Activated naive CD8-positive, alpha-beta T cell treated with anti-CD3 and anti-CD28 coated beads, Interleukin-2, amount 50 U/mL, for 24 hours (primary cell): ENCODE measurements at places on chromosomes 5 and 9.

DNA sequence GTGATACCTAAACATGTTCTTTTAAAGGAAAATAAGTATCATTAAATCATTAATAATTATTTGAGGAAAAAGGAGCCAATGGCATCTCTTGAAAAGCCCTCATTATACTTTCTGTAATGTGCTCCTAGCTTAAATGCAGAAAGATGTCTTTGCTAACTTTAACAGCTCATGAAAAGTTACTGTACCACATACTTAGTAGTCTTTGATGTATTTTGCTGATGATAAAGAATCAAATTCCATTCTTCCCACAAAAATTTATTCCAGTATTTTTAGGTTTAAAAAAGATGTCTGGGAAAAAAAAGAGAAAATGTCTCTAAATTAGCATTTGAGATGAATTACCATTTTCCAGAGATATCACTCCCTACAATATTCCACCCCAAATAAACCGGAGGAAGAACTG is 112.5 kb downstream of the PPP2R2B start:
- no peak for DNase-seq

- peak; percentile 70 for DNase-seq
These were observed 35.2 kb upstream of the GLDC start for GRCh38 chr9:6680797-6681146.

GRCh38 chr5:123088031-123088805 is 823 bp upstream of the PRDM6 start:
- DNase-seq, result no peak

DNA sequence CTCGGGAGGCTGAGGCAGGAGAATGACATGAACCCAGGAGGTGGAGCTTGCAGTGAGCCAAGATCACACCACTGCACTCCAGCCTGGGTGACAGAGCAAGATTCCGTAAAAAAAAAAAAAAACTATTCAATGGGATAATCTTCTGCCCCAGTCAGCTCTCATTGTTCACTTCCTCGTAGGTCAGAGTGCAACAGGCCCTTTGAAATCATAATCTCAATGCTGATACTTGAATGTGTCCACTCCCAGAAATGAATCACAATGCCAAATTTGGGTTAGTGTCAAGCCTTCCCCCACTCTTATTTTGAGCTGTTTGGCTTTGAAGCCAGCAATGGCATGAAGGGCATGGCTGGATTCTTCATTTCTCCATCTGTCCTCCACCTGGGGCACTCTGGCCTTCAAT is 610.3 kb upstream of the KLF4 start:
- DNase-seq, result no peak

DNA sequence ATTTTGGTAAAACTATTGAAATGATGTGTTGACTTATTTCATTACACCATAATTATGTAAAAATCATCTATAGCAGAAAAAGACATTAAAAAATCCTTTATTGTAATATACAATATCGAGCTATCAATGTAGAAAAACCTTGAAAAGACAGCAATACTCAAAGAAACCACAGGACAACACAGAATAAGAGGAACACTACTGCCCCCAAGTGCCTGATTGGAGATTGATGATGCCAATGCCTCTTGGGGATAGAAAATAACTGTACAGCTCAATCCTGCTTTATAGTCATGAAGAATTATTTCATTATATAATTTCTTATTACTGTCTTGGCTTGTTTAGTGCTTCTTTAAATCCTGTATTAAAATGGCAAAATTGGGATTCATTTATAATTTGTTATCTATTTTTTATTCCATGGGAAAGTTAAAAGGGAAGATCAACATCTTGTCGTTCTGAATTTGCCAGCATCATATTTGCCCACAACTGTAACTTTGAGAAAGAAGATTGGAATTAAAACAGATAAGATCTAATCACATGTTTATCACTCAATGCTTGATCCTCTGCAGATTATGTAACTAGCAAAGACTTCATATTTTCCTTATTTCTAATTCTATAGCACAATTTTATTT is 337.5 kb downstream of the CDH9 start:
- DNase-seq, result peak; percentile 4

GRCh38 chr5:135891791-135892190 is 3.9 kb downstream of the IL9 start:
- DNase-seq, result no peak

- DNase-seq, result peak; percentile 41
These were observed 557 bp downstream of the GNG10 start for GRCh38 chr9:111661802-111662521.

DNA sequence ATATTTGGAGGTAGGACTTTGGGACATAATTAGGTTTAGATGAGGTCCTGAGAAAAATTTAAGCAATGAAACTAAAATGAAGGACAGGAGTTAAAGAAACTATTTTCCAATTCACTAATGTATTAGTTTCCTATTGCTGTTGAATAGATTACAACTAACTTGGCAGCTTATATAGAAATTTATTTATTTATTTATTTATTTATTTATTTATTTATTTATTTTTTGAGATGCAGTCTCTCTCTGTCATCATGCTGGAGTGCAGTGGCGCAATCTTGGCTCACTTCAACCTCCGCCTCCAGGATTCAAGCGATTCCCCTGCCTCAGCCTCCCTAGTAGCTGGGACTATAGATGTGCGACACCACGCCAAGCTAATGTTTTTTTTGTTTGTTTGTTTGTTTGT is 182.4 kb upstream of the ADCY2 start:
- no peak for DNase-seq

- no peak for DNase-seq
These were observed 233.9 kb upstream of the ZNF608 start for GRCh38 chr5:124980163-124980941.

DNA sequence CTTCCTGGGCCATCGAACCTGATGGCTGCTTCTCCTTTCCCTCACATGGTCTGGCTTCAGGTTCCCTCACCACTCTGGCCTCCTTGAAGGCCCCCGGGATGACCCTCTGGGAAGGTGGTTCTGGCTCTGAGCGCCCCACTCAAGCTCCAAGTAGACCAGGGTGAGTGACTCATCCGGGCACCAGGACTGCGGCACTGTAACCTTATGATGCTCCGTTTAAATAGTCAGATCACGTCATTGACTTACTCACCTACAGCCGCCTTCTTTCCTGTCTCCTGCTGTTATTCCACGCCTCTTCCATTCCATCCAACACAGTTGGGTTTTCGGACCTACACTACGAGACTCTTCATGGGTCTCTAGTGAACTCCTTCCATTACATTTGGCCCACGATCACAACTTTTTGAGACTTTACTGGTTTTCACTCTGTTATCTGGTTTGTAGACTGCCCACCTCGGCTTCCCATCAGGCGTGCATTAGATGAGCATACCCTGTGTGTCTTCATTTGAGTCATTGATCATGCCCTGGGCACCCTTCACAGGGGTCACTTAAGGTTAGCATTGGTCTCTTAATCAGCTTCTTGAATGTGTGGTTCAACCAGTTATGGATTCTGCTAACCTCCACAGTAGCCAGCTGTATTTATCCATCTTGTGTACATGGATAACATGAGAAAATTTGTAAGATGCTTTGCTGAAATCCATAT is 138.8 kb upstream of the LMX1B start:
- no peak for DNase-seq

GRCh38 chr9:117403403-117403811 is 11.4 kb downstream of the ASTN2 start:
- DNase-seq, result no peak

DNA sequence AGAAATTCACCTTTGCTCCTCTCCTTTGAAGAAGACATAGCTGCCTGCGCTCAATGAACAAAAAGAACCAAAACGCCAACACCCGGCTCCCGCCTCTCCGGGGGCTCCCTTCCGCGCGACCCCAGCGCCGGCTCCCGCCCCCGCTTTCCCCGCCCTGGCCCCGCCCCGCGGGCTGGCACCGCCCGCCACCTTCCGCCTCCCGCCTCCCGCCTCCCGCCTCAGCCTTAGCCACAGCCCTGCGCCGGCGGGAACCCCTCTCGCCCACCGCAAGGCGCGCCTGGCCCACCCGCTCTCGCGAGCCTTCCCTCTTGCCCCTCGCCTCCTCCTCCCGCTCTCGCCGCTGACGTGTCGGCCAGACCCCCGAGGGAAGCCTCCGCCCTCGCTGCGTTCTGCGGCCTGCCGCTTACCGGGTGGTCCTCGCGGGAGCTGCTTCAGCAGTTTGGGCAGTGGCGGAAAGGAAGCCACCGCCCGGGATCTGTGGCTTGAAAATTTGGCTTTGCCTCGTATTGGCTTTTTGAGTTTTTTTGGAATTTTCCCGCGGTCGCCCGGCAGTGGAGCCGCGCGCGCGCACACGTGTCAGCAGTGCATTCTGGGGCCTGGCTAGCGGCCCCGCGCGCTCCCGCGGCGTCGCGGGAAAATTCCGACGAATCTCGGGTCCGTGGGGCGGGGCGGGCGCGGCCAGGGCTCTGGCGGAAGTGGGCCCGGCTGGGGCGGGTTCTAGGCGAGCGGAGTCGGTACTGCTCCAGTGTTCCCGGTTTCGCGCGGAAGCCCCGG is at the start of gene FANCC:
Gene FANCC, minus strand, starts transcription at position 591 of the 774 bp plus-strand sequence. CDS start 68,418 bp downstream, outside the sequence.
- peak; percentile 91 for DNase-seq

DNA sequence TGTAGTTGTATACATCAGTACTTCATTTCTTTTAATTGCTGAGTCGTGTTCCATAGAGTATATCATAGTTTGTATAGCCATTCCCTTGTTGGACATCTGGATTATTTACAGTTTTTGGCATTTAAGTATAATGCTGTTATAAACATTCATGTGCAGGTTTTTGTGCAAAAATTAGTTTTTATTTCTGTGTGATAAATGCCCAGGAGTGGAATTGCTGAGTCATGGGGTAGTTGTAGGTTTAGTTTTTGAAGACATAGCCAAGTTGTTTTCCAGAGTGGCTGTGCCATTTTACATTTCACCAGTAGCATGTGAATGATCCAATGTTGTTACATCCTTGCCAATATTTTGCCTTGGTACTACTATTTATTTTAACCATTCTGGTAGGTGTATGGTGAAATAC is 12.5 kb downstream of the ZNF354B start:
- DNase-seq, result no peak

DNA sequence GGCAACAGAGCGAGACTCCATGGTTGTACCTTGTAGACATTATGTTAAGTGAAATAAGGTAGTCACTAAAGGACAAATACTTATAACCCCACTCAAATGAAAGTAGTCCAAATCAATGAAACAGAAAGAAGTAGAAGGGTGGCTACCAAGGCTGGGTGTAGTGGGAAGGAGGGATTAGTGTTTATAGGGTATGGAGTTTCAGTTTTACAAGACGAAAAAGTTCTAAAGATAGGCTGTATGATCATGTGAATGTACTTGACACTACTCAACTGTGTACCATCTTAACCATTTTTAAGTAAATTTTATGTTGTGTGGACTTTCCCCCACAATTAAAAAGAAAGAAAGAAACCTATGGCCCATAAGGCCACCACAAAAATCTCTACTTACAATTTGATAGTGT is 32.2 kb downstream of the ALDH7A1 start:
- DNase-seq, result no peak

DNA sequence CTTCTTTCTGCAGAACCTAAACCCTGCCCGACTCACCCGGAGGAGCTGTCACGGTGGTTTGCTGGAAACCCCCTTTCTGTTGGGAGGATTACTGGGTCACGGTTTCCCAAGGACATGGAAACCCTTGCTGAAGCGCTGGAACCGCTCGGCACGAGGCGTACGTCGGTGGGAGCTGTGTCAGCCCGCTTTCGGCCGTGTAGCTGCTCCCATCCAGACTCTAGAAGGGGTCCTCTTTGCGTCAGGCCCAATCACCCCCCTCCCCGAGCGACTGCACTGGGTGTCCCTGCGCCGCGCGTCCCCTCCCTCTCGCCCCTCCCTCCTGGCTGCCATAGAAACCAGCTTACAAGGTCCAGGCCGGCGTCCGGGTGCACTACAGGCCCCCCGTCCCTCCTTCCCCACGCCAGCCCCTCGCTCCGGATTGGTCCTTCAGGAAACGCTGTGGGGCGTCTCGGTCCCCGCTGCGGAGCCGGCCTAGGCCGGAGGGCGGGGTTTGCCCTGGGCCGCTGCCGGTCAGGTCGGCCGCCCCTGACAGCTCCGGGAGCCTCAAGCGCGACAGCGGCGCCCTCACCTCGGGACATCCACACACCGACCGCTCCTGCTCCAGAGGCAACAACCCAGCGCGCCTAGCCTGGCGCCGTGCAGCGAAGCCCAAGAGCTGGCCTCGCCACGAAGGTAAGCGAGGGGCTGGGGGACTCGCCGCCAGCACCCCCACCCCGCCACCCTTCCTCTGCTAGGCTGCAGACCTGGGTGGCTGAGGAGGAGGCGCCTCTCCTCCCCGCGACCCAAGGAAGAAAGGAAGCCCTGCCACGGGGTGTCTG is at the start of gene NIM1K:
Gene NIM1K, plus strand, starts transcription at position 486 of the 818 bp plus-strand sequence. CDS start 53,551 bp downstream, outside the sequence.
- DNase-seq, result peak; percentile 52

DNA sequence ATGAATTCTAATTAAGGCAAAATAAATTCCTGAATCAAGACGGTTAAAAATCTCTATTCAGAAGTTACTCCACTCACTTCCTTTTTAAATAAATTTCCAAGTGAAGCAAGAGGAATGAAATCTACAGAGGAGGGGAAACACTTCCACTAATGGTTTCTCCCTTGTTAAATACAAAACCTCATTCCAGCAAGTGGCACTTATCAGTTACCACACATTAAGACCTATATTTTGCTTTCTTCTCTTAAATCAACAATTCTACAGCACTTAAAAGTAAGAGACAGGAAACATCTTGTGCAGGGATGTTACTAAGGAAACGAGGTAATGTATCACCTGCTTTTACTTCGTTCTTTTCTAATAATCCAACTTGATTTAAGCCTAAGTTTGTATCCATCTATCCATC is 172.6 kb downstream of the RAPGEF6 start:
- no peak for DNase-seq

DNA sequence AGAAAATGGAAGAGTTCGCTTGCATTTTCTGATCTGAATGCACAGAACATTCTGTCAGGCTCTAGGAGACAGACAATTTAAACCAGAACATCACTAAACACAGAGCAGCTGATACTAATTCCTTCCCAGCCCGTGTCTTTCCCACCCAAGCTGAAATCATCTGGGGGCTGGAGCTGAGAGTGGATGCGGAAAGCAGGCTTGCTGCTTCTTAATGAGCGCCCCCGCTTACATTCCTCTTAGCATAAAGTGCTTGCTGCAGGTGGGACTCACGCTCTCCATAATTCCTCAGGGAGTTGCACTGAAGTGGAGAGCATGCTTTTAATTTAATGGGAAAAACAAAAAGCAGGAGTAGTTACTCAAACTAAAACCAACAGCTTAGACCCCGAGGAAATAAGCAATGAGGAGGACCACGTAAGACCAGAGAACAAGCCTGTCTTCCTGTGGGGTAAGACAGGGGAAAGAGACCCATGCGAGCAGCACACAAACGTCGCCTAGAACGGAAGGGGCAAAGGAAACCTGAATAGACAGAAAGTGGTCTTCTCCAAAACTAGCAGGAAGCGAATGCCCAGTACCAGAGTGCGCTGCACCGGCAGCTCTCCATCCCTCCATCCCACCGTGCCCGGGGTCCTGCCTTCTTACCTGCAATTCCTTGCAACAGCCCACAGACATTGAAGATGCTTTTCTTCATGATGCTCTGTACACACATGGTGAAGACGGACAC is 139.3 kb downstream of the LHFPL2 start:
- DNase-seq, result peak; percentile 4
